ENCODE measurements at places on chromosomes 11 and 22.

DNA sequence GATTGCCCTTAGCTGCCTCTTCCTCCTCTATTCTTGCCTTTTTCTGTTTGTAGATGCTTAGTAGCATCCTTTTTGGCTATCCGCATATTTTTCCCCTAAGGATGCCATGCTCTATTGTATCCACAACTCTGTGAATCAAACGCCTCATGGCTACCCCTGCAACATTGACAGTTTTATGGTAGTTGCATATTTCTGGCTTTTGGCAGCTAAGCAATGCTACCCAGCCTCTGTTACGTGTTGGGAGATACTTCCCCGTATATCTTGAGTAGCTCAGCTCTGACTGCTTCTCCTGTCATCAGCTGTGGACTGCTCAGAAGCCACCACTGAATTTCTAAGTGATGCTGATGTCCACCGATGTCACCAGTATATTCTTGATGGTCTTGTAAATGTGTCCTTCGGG is 15.1 kb upstream of the SLC3A2 start:
- no peak for DNase-seq

- no peak for DNase-seq
These were observed 953.2 kb downstream of the OPCML start for GRCh38 chr11:132579136-132579535.

- no peak for DNase-seq
These were observed 1.9 kb downstream of the ESAM start for GRCh38 chr11:124760205-124760652.

- no peak for DNase-seq
These were observed 86.7 kb upstream of the IZUMO1R start for GRCh38 chr11:94217705-94218104.

GRCh38 chr11:35938231-35938630 is 5.6 kb upstream of the LDLRAD3 start:
- no peak for DNase-seq

DNA sequence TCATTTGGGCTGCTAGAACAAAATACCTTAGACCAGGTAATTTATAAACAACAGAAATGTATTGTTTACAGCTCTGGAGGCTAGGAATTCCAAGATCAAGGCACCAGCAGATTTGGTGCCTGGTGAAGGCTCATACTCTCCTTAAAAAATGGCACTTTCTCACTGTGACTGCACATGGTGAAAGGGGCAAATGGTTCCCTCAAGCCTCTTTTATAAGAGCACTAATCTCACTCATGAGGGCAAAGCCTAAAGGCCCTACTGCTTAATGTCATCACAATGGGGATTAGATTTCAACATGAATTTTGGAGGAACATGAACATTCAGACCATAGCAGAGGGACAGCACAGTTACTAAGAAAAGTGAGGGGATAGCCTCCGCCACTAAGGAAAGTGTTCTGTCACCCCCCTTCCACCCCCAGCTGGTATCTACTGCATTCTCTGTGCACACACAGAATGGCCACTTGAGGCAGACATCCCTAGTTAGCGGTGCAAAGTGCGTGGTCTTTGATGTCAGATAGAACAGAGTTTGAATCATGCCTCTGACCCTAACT is 47.2 kb upstream of the CEP295 start:
- no peak for DNase-seq

GRCh38 chr11:79794484-79795393 is 353.9 kb upstream of the TENM4 start:
- DNase-seq: no peak

- DNase-seq: no peak
These were observed at the start of gene APOA1 for GRCh38 chr11:116837231-116838091. Gene APOA1 (minus strand): TSS chr11:116837622. CDS start chr11:116837387, 235 bp downstream.

DNA sequence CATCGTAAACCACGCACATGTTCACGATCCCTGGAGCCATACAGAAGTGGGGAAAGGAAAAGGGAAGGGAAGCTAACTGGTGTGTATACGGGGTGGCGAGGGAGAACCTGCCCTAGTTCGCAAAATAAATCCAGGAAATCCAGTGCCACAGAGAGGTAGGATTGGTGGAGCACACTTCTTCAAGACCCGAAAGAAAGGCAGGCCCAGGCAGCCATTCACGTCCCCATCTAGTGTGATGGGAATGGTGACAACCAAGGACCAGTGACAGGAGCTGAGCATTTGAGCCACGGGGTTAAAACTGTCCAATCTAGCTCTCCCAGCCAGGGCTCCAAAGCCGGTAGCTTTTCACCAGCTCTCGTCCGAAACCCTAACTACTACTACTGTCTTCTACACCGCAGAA is 53.7 kb downstream of the IGSF9B start:
- no peak for DNase-seq

DNA sequence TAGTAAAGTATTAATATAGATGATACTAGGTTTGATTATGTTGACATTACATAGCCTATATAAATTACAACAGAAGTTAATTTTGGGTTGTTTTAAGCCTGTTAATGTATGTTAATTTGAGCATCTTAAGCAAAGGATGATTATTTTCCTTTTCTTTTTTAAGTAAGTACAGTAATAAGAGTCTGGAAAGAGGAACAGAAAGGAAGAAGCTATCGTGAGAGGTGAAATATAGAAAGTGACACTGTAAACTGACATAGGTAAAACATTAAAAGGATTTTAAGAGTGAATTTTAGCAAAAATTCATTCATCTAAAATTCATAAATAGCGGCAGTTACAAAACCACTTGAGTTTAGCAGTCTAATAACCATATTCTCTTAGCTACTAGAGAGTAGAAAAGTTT is 45.5 kb downstream of the FAR1 start:
- no peak for DNase-seq

Measured in stimulated activated CD4-positive, alpha-beta T cell treated with anti-CD3 and anti-CD28 coated beads, Interleukin-2, amount 100 ng/mL, for 48 hours (primary cell).